Kasumi-1 (cell line): ENCODE measurements at places on chromosomes 6 and 20.

GRCh38 chr6:18596531-18596835, 209.3 kb downstream of the RNF144B start:
- no peak for DNase-seq

DNA sequence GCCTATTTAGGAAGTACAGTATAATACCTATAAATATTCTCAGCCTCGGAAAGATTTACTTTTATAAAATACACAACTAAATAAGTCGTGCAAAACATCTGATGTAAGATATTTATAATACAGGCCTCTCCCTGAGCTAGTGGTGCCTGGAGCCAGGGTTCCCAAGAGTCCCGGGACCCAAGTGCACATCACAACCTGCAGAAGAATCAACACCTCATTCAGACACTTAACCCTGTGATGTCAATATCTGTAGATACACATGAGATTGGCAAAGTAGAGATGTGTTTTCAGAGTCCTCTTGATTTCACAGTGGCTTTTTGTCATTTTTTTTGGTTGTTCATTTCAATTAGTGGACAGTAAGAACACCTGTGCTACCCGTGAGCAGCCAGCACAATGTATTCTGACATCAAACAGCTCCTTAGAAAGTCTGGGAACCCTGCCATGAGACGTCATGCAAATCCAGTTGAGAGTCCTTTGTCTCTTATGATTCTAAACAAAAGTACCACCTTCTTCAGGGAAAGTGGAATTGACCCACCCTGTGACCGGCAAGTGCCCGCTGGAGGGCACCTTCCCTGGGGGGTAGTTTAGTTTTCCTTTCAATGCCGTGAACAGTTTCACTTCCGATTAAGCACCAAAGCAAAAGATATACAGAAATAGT, 101.6 kb downstream of the DACT2 start:
- DNase-seq: no peak

DNA sequence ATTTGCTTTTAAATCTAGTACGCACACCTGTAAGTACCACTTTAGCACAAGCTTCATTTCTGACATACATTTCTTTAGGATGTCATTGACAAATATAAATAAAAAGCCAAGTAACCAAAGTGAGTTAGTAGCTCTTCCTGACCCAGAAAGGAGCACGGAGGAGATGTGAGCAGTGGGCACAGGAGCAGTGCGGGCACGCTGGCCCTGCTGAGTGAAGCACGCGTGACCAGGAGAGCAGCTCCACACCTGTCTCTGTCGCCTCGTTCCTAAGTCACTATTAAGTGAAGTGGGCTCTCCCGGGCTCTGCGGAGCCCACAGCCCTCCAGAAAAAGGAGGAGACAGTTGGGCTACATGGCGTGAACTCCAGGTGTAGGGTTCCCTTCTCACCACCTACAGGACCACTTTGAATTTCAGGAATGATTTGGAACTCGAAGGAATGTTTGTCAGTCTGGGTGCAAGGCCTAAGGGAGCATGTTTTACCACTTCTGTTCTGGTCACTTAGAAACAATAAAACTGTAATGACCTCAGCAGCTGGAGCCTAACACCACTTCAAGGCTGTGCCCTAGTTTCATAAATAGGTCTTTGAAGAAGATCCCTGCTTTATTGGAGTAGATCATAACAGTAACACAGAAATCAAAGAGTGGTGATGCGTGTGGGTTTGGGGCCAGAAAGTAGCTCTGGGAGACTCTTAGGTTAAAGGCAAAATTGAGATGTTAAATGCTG, 95.9 kb downstream of the FAM120B start:
- DNase-seq: no peak

DNA sequence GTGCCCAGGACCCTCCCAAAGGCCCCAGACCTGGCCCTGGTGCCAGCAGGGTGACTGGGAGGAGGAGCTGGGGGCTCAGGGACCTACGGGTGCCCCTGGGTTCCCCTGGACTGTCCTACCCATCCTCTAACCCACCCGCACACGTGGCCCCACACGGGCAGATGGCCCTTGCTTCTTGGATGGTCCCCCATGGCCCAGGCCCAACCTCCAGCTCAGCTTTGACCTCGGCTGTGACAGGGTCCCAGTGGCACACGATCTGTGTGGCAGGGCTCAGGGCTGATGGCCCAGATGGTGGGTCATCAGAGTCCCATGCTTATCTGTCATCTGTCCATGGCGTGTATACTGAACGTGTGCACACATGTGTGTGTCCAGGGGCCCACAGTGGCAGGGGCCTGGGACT, 4.0 kb downstream of the NTSR1 start:
- DNase-seq: no peak

DNA sequence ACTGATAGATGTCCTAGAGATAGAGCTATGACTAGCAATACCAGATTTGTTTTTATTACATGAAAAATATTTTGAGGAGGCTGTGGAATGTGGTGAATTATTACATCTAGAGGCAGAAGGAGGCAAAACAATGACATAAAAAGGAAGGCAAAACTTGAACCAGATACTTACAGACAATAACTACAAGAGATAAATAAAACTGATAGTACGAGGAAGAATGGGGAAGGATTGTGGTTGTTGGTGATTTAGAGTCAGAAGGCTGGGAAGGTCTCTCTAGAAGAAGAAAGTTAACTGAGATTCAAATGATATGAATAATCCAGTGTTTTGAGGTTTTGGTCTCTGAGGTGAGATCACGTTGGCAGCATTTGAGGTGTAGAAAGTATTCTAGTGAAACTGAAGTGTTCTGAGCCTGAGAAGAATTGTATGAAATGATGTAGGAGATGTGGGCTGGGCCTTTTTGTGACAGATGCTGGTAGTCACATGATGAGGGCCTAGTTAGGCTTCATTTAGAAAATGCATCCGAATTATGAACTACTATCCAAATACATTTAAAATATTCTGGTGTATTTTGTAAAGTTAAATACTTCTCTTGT, 589.1 kb downstream of the EYS start:
- DNase-seq: no peak

- no peak for DNase-seq
Measured at GRCh38 chr6:44115866-44116265, 11.4 kb downstream of the MRPL14 start.

DNA sequence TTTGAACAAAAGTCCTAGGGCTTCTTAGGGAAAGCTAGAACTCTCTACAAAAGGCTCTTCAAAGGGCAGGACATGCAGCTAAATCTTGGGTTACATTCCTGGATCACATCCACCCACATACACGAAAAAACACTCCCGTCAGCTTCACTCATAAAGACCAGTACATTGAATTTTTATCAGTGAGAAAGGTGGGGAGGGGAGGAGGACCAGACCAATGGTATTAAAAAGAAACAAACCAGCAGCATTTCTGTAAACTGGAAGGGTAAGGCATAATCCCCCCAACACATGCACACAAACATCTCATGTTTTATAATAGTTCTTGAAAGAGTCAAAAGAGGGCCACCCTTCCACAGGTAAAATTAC, 31.6 kb downstream of the MYLK4 start:
- DNase-seq: no peak

DNA sequence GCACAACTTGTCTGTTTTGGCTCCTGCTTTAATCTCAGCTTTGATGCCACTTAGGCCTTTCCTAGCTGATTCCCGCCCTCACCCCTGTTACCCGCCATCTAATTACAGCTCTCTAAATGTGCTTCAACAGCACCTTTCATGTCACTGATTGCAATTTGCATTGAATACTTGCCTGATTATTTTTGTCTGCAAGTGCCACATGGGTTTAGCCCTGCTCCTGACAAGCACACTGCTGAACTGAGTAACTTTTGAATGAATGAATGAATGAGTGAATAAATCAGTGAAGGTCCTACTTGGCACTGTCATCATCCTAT, 591 bp upstream of the DCBLD1 start:
- no peak for DNase-seq

GRCh38 chr20:14832630-14833029, 495.2 kb upstream of the FLRT3 start:
- no peak for DNase-seq

DNA sequence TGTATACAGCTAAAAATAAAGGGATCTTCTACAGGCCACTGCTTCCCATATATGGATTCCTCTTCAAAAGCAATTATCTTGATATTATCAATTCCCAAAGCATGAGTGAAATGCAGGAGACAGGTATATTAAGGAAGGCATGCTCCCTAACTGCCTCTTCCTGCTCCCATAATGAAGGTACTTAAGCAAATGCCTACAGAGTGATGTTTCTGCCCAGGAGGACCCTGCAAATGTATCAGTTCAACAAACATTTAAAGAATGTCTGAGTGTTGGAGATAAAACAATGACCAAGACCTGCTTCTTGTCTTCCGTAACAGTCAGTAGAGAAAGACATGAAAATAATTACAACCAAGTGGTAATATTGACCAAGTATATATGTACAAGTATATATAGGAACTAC, 4.2 kb downstream of the UBE2J1 start:
- no peak for DNase-seq

GRCh38 chr20:49862607-49863200, 50.1 kb downstream of the SLC9A8 start:
- peak; percentile 61 for DNase-seq

DNA sequence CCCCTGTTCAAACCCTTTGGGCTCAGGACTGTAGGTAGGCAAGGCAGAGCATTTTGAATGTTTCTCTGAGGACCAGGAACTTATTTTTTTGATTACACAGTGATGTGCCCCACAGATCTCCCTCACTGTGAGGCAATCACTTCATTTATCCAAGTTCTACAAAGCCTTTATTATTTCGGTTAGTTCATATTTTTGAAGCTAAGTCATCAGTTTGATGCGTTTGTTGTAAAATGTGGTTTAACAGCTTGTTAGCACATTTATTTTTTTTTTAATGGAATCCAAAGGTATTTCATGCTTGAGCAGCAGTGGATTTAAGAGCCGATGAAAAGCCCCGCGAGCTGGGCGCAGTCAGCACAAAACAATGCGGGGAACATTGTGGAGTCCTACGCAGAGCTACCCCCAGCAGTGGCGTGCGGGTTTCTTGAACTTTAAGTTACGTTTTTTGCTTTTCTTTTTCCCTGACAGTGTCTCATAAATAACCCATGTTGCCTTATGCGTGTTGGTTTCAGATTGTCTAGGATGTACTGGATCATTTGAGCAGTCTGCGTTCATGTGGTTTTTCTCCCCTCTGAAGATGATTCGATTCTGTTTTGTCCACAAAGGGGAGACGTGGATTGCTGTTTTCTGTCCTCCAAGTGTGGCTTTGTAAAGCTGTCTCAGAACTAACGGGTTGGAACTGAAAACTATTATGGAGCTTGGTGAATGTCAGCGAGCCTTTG, 233.6 kb upstream of the BMP2 start:
- DNase-seq: no peak

DNA sequence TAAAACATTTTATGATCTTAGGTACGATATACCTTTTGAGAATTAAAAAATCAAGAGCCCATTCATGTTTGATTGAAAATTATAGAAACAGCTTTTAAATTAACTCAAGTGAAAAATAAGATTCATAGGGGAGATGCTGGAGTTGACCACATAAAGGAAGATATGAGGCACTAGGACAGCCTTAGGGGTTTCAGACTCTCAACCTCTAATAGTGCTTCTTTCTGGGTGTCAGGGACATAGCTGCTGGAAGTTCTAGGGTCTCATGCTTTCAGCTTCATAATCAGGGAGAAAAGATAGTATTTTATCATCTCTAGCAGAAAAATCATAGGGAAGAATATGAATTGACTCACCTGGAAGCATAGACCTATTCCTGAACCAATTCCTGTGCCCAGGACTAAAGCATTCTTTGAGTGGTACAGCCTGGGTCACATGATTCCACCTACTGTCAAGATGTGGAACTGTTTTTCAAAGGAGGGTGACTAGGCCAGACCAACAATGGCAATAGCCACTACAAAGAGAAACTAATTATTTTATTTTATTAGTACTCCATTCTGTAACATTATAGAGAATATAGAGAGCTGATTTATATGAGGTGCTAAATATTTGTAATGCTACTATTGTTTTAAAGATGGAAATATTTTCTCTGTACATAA, 27.8 kb upstream of the CENPW start:
- DNase-seq: peak; percentile 32

DNA sequence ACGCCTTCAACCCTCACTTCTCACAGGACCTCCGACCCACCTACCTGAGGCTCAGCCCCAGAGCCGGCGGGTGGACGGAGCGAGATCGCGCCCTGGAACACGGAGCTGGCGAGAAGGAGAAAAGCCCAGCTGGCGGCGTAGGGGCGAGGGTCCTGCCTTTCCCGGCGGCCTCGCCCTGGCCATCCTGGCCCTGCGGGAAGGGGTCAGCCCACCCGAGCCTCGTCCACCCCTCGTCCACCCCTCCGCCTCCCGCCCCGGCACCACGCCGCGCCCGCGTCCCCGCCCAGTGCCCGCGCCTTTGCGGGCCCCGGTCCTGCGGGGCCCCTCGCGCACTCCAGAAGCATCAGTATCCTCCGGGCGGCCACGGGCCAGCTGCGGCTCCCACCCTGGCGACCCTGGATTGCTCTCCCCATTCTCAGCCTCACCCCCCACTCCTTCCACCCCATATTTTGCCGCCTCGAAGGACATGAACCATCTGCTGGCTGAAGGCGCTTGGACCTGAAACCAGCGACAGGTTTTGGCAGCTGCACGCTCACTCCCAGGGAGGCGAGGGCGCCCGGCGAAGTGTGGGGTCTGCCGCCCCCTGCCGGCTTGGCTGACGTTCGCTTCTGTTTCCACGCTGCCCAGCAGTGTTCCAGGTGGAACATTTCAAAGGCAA, 65.1 kb downstream of the PLG start:
- DNase-seq: no peak

GRCh38 chr20:9457136-9457535, 57.3 kb upstream of the LAMP5 start:
- no peak for DNase-seq

- DNase-seq: no peak
Measured at GRCh38 chr20:11328839-11329238, 588.9 kb upstream of the BTBD3 start.

- DNase-seq: peak; percentile 44
Measured at GRCh38 chr20:51542033-51542570, 417 bp downstream of the NFATC2 start.

GRCh38 chr20:59138114-59138748, 25.4 kb upstream of the ZNF831 start:
- no peak for DNase-seq

DNA sequence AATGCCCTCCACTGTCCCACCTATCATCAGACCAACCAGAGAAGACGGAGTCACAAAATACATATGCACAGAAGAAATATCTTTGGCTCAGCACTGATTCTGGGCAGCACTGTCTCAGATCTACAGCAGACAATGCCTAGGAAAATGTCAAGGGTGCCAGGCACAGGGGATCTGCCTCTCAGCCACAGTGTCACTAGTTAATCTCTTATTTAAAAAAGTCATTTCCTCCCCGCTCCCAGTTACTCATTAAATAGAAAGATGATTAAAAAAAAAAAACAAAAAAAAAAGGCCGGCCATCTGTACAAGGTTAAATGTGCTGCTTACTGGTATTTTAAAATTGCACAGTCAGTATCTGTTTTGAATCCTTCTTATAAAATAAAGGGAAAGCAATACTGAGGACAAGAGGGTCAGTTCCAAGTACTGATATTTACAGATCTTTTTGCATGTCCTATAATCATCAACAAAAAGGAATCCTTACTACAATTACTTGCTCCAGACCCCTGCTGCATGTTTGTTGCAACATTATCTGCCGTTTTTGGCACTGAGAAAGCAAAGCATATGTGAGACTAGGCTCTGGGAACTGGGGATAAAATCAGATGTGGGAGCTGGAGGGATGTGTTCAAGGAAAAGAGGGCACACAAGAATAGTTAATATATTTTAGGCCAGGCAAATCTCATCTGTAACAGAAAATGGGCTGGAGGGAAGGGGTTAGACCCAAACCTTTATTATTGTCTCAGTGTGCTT, 299.3 kb downstream of the KIF16B start:
- no peak for DNase-seq
